ENCODE measurements at places on chromosomes 7 and 10.

GRCh38 chr7:157405914-157406810, 69.4 kb downstream of the DNAJB6 start:
- no peak for DNase-seq

DNA sequence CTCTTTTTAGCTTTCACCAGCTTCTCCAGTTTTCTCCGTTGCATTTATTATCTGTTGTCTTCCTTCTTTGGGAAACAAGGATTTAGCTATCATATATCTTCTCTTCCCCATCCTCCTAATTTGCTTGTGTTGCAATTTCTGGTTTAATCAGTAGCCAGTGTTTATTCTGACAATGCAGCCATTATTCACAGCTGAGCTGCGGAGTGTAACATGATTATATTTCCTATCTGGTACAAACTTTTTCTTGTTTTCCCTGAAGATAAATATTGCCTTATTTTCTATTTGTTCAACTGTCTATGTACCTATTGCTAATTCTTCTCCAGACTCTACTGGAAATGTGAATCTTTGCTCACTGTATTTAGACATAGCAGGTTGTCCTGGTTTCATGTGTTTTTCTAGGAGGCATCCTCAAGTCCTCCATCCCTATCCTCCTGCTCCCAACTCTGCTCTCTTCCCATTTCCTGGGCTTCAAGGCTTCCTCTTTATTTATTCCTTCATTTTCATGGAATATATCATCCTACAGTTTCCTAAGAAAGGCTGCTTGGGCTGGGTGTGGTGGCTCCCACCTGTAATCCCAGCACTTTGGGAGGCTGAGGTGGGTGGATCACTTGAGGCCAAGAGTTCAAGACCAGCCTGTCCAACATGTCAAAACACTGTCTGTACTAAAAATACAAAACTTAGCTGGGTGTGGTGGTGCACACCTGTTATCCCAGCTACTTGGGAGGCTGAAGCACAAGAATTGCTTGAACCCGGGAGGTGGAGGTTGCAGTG, 72.4 kb upstream of the KDM7A start:
- no peak for DNase-seq

DNA sequence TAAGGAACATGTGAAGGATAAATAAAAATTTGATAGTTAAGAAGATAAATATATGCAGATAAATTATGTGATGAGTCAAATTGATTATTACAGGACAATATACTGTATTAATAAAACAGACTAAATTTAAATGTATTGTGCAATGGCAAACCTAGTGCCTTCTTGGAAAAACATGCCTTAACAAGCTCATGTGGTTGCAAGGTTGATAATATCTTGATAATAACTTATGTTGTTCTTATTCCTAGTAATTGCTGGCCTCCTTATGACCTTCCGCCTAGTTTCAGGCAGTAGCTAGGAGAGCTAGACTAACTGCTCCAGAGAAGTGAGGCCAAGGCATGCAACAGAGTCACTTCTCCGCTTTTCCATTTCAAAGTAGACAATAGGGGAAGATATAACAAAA, 7.6 kb upstream of the RAB11FIP2 start:
- DNase-seq = no peak

- no peak for DNase-seq
These were observed 149.0 kb upstream of the INSYN2A start for GRCh38 chr10:127345231-127345965.

DNA sequence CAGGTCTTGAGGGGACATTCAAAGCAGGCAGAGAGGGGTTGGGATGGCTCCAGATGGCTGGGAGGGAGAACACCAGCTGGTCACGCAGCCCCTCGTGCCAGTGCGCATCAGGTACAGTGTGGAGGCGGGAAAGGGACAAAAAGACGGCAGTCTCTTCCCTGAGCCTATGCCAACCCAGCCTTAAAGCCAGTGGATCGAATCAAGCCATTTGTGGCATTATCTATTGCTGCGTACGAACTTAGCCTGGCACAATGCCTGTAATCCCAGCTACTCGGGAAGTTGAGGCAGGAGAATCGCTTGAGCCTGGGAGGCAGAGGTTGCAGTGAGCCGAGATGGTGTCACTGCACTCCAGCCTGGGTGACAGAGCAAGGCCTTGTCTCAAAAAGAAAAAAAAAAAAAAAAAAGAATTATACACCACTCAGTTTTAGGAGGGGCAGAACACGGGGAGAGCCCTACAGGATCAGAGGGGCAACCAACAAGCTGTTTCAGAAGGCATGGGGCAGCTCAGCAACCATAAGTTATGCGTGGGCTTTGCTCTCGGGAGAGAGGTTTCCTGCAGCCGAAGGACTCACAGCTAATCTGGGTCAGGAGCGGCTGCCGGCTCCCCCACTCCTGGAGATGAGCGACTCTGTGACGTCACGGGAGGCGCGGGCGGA, 356 bp upstream of the NDUFB2 start:
- DNase-seq = peak; percentile 95

DNA sequence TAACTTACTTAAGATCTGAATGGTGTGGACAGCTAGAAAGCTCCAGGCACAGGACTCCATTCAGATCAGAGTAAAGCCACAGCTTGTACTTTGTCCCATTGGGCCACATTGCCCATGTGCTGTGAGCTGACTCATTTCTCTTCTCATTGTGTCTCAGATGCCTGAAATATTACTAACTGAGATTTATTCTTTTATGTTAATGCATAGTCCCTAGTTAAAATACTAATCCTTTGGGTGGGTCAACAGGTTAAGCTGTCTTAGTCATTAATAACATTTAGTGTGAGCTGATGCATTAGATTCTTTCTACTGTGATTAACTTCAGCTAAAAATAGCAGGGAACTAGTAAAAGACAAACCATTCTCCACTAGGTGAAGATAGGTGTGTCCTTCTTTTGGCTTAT, 104.7 kb upstream of the ARMC3 start:
- DNase-seq = no peak

DNA sequence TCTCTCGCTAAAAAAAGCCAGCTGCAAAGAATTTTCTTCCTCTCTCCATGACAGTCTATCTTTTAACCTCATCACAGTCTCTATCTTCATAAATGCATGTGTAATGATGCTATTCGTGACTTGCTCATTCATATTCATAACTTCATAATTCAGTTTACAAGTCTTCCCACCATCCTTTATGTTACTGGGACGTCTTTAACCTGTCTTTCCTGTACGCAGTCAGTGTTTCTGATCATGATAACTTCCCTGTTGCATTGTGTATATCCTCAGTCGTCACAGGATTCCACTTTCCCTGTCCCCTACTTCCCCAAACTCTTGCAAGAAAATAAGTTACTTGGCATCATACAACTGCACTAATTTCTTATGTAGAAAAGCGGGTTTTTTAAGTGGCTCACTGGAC, 165.6 kb upstream of the ASAH2 start:
- no peak for DNase-seq

GRCh38 chr10:69801434-69802315, at the start of gene COL13A1:
COL13A1 (plus strand) TSS chr10:69801906; CDS start chr10:69802424, 518 bp downstream.
- DNase-seq = peak; percentile 48

GRCh38 chr10:10960534-10960933, 57.1 kb upstream of the CELF2 start:
- no peak for DNase-seq

DNA sequence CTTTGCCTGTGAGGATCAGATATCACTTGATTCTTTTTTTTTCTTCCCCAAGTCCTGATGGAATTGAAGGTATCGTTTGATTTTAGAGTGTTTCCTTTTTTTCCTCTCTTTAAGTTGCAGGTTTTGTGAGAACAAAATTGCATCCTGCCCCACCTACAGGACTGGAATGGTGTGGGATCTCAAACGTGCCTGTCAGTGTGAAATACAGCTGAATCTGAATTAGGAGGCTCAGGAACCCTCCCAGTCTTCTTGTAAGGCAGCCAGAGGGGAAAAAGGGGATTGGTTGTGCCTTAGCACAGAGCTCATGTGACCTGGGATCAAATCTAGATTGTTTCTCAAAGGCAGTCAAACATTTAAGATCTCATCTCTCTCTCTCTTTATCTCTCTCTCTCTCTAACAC, 32.7 kb upstream of the KLHL7 start:
- DNase-seq = peak; percentile 22

GRCh38 chr7:142391191-142391992, 133.5 kb upstream of the PRSS58 start:
- peak; percentile 79 for DNase-seq

DNA sequence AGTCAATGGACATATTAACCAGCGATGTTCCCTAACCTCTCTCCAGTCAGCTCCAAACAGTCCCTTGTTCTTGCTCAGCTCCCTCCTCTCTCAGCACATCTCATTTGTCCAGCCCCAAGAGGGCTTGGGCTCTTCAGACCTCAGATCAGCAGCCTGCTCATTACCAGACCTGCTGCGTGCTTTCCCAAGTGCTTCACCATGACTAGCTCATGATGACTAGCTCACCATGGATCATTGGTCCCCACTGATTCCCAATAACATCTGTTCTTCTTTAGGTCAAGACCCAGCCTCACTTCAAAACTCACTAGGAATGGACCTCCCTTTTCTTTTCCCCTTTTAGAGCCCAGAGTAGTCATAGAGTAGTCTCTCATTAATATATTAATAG, 121.9 kb downstream of the SLC16A9 start:
- no peak for DNase-seq

GRCh38 chr7:108014747-108015682, 12.1 kb upstream of the LAMB1 start:
- DNase-seq = no peak

DNA sequence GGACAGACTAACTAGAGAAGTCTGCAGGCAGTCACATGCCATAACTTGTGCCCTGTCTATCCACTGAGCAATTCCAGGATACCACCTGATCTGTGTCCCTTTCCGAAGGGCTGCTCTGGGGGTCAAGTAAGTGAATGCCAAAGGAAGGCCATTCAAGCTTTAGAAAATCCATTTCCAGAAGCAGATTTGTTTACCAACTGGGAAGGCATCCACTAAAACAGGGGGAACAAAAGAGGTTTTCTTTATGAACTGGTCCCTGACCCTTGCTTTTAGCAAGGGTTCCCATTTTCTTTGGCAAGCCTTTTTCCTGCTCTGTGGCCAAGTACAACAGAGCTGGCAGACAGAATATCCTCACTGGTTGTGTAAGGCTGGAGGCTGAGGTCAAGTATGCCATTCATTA, 36.5 kb downstream of the ITPRID1 start:
- DNase-seq = no peak

DNA sequence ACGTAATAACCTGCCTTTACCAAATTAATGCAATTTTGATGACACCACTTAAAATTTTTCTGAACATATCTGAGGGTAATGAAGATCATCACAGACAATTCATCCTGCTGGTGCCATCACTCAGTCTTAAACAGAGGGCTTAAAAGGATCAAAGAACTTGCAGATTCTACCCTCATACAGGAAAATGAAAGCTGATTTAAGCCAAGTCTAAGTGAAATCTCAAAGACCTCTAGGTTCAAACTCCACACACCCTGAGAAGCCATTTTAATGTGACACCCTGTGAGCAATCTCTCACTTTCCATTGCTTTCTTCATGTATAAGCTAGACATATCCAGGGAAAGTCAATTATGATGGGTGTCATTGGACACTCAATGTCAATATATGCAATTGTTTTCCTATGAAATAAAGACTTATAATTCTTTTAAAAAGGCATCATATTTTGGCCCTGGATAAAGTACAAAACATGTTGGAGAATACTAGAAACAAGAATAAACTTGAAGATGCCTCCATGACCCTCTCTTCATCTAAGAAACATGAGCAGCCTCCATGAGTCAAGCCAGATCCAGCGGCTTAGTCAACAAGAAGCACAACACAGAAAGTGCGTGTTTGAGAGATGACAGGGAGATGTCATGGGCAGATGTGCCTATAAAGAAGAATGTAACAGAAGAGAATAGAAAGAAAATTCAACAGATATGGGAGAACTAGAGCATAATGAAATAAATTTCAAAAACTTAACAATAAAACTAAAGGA, 291.9 kb downstream of the PARD3 start:
- DNase-seq = no peak

- no peak for DNase-seq
These were observed 19.7 kb upstream of the LAMB4 start for GRCh38 chr7:108149908-108150307.

- no peak for DNase-seq
These were observed 113.2 kb downstream of the CALCR start for GRCh38 chr7:93461350-93461749.

DNA sequence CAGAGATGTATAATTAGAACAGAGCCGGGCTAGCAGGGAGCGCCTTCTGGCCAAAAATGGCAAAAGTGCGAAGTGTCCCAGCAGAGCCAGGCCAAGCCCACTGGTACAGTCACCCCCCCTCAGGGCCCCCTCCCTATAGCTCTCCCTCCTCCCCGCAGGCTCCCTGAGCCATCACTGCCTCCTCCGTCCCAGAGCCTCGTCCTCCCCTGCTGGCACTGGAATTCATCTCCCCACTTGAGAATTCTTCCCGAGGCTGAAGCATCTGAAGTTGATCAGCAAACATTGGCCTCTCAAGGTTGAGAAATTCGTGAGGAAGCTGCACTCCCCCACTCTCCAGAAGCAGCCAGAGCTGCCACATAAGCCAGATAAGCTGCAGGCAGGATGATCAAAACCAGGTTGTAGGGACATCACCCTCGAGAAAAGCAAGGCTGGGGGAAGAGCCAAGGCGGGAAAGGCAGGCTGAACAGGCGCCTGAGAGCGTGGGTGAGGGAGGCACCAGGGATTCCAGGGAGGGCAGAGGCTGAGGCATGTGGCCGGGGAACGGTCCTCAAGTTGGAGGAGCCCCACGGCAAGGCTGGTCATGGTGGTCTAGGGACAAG, 23.4 kb downstream of the CAMK2G start:
- no peak for DNase-seq

DNA sequence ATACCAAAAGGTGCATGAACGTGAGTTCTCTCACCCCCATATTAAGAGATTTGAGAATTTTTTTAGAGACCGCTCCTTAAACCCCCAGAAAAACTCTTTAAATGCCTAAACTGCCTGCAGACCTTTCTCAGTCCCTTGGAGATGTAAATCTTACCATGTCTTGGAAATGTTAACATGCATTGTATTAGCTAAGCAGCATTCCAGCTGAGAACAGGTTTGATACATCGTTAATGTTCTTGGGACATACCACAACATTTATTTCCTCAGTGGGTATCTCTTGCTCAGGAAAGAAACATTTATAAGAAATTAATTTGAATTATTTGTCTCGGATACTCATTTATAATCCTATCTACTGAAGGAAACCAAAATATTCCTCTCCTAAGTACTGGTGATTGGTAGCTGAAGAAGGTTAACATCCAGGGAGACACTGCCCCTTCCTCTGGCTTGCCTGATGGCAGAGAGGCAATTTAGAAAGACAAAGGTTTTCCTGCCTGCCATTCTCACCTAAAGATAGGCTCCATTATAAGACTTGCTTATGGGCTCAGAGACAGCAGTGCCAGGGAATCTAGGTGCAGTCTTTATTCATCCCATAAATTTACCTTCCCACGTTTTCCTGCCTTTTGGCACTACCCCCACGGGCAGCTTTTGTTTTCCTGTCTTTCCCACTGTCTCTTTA, 141.2 kb downstream of the COBL start:
- no peak for DNase-seq

- no peak for DNase-seq
These were observed 34.3 kb upstream of the PTF1A start for GRCh38 chr10:23157691-23158369.

- no peak for DNase-seq
These were observed 74.5 kb upstream of the VKORC1L1 start for GRCh38 chr7:65798111-65799075.

- no peak for DNase-seq
These were observed 37.1 kb downstream of the COL1A2 start for GRCh38 chr7:94431619-94432280.

Measured in endothelial cell (in vitro differentiated cells).